ENCODE measurements at places on chromosomes 3 and 15. TPM values are rescaled to one million over a fixed set of nuclear protein-coding genes. Genes with fewer than 3 reads are reported as not detected.

- no peak for DNase-seq
These were observed 36.3 kb downstream of the UBE2E2 start for GRCh38 chr3:23239211-23240068.

DNA sequence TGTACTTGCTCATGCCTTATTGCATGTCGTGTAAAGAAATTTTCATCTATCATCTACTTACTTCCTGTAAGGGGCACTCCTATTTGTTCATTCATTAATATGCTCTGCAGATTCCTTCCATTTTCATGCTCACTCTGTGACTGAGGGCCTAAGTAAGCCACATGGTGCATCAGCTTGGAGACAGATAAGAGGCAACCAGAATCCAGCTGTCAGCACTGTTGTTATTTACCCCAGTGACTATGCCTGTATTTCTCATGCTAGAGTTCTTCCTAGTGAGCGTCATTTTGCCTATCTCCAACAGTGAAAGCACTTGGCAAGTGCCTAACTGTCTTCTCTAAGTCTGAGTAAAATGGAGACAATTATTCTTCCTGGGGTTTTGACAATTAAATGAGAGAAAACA is 124.8 kb upstream of the ABI3BP start:
- no peak for DNase-seq

DNA sequence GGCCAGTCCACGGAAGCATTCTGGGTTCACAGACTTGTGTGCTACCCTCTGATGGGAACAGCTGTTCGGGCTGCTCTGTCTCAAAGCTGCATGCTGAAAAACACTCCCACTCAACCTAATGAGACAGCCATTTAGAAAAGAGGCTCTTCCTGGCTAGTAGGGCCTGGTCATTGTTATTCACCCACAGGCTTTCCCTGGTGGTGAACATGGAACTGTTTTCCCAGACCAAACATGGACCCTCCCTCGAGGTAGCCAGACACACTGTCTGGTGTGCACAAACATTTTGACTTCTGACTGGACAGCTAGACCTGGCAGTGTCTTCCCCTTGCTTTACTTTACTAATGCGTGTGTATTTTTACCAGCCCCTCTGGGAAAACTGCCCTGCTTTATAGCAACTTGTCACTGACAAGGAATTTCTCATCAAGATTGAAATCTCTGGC is 39.0 kb downstream of the MECOM start:
- no peak for DNase-seq

Gene CFAP161
- not detected for total RNA-seq

- no peak for DNase-seq
These were observed 33.4 kb upstream of the SRP14 start for GRCh38 chr15:40072216-40072990.

Measured in thoracic aorta (tissue), 2 donors.